ENCODE measurements at places on chromosomes 13 and 19.

- no peak for DNase-seq
These were observed 237.8 kb downstream of the TUBA3C start for GRCh38 chr13:18943721-18944391.

- no peak for DNase-seq
These were observed 225.8 kb upstream of the SLC10A2 start for GRCh38 chr13:103291798-103292572.

DNA sequence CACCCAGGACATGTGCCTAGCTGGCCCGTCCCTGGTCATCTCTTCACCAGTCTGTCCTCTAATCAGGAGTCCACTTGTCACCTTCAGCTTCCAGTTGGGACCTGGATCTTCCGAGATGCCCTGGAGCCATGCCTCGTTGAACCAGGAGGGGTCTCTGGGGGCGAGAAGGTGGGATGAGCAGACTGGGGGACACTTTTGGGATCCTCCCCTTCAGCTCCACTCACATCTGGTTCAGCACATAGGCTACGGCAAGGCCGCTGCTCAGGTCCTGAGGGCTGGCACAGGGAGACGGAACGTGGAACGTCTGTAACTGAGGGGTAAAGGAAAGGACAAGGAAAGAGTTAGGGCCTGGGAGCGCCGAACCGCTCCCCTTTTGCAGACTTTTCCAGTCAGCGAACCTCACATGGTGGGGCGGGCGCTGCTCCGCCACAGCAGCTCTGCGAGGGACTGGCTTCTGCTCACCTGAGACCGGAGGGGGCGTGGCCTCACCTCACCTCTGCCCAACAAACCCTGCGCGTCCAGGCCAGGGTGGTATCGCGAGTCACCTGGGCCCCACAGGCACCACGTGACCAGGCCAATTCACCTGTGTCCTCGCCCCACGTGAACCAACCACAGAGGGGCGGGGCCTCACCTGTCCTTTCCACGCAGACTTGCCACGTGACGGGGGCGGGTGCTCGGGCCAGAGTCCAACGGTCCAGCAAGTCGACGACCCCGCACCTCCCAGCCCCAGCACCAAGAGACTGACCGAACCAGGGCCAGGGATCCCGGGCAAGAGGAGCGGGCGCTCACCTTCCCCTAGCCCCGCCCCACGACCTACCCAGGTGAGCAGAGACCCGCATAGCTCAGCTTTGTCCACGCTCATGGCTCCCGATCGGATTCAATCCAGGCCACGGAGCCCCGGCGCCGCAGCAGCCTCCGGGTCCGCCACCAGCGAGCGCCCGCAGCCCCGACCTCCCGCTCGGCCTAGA lies at the start of gene HOOK2:
Gene HOOK2 (minus strand): TSS at position 965 of the 968 bp plus-strand sequence. CDS start 103 bp downstream, at position 862.
- DNase-seq: no peak

GRCh38 chr19:38120471-38121025 lies 103.5 kb downstream of the DPF1 start:
- DNase-seq: no peak

GRCh38 chr19:39052846-39053245 lies 20.5 kb upstream of the FBXO27 start:
- no peak for DNase-seq

- DNase-seq: no peak
These were observed 42.9 kb upstream of the PCDH9 start for GRCh38 chr13:67273001-67273400.

- no peak for DNase-seq
These were observed 1.3 kb downstream of the LSR start for GRCh38 chr19:35249848-35250711.

DNA sequence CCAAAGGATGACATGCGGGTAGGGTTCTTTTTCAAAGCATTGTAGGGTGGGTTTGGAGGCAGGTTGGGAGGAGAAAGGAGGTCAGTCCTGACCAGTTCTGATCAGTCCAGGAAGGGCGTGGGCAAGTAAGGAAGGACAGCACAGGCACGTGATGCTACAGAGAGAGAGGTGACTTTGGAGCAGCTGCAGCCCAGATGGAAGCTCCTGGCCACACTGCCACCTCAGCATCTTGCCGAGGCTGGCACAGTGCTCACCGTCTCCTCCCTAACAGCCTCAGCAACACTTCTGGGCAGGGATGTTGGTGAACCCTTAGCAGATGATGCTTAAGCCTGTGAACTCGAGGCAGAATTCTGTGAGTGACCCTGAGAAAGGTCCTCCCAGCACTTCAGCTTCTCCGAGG lies 155.1 kb downstream of the DCLK1 start:
- DNase-seq: no peak

DNA sequence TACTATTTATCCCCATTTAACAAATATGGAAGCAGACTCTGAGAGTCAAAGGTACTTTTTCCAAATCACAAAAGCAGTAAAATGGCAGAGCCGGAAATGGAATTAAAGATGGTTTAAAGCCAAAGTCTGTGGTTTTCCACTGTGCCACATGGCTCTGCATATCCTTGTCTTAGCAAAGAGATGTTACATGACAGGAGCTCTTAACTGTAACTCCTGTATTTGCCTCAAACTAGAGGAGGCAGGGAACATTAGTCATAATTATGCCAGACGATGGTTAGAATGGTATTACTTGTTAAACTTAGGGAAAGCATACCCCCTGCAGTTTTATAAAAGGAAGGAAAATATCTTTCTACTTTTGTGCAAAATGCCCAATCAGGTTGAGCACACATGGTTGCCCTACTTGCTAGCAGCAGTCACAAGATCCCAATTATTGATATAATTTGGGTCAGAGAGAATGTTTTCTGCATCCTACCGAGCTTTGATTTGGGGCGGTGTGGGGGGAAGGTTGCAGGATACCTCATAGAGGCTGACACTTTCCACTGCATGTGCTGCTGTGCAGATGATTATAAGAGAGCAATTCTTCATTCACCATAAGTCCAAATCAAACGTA lies 42.0 kb upstream of the MAB21L1 start:
- DNase-seq: no peak

DNA sequence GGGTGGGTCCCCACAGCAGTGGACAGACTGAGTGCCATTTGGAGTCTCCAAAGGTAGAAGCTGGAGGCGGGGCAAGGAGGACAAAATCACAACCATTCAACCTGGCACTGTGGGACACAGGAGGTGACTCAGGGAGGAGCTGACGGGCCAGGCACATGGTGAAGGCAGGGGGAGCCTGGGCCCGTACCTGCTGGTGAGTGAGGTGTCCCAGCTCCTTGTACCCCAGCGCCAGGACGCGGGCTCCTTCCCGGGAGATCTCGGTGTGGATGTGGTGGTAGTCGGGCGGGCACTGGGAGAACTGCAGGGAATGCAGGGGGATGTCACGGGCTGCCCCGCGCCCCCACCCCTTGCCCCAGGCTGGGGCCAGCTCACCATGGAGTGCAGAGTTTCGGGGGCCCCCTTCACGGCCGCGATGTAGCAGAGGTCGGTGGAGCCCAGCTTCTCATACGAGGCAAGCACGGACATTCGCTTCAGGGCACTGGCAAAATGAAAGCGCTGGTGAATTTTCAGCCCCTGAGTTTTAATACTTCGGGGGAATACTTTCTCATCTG lies 9.8 kb downstream of the ATP13A1 start:
- DNase-seq: no peak

DNA sequence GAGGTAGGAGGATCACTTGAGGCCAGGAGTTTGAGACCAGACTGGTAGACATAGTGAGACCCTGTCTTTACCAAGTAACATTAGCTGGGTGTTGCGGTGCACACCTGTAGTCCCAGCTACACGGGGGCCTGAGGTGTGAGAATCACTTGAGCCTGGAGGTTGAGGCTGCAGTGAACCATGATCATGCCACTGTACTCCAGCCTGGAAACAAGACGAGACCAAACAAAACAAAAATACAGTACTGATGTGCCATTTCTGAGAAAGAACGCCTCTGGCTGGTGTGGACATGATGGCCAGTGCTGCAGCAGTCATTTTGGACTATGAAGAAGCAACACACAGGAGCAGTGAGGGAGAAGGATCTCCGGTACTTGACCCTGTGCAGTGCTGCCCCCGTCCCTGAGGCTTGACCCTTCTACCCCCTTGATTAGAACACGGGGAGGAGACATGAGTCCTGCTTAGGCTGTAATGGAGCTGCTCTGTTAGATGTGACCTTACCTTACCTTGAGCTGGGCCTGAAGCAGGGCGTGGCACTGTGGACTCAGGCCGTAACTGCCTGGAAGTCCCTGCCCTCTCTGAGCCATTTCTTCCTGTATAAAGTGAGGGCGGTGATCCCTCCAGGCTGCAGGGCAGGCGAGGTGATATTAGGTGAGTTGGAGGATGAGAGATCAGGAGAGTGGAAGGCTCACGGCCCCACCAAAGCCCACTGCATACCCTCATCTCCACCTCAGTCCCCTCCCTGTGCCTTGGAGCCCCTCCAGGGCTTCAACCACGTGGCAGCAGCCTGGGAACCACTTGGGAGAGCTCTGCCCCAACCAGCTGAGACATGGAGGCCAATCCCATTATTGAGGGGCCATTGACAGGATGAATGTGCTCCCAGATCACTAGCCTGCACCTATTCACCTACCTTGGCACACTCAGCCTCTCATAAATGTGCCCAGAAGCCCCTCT lies 5.9 kb downstream of the RPL18A start:
- no peak for DNase-seq

GRCh38 chr13:31361673-31362072 lies 161.9 kb downstream of the B3GLCT start:
- no peak for DNase-seq
